DMS53 (cell line): ENCODE measurements at places on chromosomes 7 and 10.

GRCh38 chr10:13046851-13047528, 45.5 kb upstream of the CCDC3 start:
- no peak for DNase-seq

DNA sequence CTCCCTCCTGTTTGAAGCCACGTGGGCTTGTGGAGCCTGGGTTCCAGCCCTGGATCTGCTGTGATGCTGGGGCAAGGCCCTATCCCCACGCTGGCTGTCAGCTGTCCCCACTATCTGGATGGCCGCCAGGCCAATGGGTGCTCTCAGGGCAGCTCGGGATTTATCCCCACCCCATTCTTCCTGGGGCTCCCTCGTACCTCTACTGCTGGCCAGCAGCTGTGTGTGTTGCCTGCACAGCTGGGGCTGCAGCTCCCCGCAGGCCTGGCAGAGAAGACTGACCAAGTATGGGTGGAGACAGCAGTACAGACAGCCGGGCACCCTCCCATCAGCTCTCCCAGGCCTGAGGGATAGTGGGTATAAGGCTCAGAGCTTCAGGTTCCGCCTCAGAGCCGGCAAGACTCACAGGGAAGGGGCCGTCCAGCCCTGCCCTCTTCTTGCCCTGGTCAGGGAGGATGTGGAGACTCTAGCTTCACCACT, 13.6 kb downstream of the CLIP2 start:
- no peak for DNase-seq

- no peak for DNase-seq
Measured at GRCh38 chr7:127885843-127886242, 145.4 kb downstream of the LRRC4 start.

DNA sequence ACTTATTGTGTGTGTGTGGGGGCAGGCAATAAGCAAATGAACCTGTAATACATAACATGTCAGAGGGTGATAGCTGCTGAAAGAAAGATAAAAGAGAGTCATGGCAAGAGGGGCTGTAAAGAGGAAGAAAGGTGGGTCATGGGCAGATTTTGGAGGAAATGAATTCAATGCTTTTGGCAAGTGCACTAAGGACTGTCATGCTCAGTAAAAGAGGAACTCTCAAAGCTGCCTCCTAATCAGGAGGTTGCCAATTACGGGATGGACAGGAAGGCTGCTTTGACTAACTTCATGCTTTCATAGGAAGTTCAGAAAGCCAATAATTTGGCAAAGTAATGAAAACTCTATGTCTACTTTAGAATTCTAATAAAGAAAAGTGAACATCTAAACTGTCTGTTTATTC, 401.2 kb downstream of the SH2D4B start:
- no peak for DNase-seq

DNA sequence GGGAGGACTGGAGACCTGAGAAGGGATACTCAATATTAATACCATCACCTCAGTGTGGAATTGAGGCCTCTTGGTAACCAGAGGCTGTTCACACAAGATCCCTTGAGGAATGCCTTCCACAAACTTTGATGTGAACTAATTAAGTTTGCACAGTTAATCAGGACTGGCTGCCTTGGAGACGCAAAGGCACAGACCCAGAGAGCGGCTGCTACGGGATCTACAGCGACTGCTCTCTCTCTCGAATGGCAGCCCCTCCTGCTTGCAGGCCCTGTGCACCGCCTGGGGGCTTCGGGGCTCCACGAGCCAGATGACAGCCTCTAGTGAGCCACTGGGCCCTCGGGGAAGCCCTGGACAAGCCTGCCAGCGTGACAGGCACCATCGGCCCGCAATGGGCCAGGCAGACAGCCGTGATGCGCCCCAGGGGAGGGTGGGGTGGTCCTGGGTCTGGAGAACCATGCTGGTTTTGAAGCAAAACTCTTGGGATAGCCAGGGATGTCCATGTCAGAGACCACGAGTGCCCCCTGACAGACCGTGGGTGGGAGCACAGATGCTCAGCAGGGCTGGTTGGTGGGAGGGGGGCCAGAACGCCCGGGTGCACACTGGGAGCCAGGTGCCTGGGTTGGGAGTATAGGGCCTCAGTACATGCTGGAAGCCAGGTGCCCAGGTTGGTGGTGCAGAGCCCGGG, 195.6 kb downstream of the ELFN1 start:
- DNase-seq: no peak
